ENCODE measurements at places on chromosomes 2 and 18. TPM values are rescaled to one million over a fixed set of nuclear protein-coding genes. Genes with fewer than 3 reads are reported as not detected.

- DNase-seq: no peak
Observed at GRCh38 chr2:160309585-160309984, 109.5 kb upstream of the ITGB6 start.

DNA sequence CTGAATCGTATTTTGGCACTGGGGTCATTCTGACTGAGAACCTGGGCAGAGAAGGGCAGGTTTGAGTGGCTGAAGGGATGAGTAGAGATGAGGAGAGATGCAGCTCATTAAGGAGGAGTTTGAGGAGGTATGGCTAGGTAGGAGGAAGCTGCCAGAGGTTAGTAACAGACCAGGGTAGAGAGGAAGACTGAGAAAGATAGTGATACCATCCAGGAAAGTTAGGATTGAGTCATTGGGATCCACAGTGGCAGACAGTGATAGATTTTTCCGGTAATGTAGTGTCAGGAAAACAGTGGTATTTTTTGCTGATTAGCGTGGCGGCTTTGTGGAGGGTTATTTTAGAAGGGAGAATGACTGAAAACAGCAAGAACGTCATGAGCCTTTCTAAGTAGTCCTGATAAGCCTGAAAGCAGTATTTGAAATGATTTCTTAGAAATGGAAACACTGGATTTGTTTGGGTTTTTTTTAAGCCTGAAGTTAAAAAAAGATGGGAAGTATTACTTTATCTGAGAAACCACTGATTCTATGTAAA lies 65.6 kb upstream of the STON1 start:
- no peak for DNase-seq

- no peak for DNase-seq
Observed at GRCh38 chr2:7703048-7703447, 785.8 kb downstream of the RNF144A start.

The CCDC88A gene
- total RNA-seq: 18.7 TPM

DNA sequence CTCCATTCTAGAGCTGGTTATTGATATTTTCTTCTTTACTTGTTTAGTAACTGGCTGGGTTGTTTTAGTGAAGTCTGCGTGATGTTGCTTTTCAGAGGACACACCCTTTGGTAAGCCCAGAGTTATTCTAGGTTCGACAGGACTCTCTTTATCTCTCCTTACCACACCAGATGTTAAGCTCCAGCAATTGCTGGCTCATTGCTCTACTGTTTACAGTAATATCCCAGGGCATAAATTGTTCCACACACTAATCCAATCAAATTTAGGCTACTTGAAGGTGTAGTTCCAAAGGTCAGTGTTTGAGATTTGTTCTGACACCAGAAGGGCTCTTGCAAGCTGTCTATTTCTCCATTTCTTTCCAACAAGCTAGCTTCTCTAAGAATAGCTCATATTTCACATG lies 506.6 kb downstream of the NR4A2 start:
- peak; percentile 55 for DNase-seq

The CELF4 gene
- total RNA-seq: not detected

DNA sequence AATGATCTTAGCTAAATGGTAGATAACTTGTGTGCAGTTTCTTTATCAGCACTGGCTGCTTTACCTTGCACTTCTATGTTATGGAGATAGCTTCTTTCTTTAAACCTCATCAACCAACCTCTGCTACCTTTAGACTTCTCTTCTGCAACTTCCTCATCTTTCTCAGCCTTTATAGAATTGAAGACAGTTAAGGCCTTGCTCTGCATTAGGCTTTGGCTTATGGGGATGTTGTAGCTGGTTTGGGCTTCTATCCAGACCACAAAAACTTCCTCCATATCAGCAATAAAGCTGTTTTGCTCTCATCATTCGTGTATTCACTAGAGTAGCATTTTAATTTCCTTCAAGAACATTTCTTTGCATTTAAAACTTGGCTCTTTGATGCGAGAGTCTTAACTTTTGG lies 123.7 kb downstream of the PIK3C3 start:
- no peak for DNase-seq

The CLK1 gene
- 21.1 TPM for total RNA-seq

DNA sequence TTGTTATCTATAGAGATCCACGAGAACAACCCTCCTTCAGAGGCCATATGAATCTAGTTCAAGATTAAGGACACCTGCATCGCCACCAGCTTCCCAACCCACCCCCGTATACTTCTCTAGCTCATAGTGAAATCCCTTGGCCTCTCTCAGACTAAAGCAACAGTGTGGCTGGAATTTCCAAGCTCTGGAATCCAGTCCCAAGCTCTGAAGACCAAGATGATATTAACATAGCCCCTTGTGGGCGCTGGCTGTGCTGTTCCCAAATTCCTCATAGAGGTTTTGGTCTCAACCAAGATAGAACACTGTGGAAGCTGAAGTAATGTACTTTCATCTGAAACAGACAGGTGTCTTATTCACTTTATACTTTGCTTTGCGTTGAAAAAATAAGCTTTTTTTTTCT lies 139.6 kb downstream of the MAP2 start:
- no peak for DNase-seq

The DQX1 gene
- not detected for total RNA-seq

DNA sequence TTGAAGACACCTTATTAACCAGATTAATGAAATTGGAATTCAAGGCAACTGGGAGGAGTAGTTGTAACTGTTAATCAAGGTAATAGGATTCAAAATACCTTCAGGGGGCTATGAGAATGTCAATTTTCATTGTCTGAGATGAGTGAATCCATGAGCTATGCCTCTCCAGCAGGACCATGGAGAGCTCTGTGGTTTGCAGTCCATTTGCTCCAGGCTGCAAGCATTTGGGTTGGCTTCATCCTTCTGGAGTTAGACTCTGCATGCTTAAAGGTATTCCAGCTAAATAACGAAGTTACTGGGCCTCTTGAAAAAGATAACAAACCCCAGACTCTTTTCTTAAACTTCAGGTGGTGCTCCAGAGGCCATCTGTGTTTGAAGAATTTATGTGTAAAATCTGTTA lies 207.1 kb upstream of the SLC8A1 start:
- no peak for DNase-seq

GRCh38 chr2:66571918-66572317 lies 137.0 kb downstream of the MEIS1 start:
- DNase-seq: no peak

The REG3G gene
- total RNA-seq: not detected

The SLC19A3 gene
- 0.51 TPM for total RNA-seq

- DNase-seq: no peak
Observed at GRCh38 chr2:82667491-82667890, 1791.6 kb downstream of the SUCLG1 start.

DNA sequence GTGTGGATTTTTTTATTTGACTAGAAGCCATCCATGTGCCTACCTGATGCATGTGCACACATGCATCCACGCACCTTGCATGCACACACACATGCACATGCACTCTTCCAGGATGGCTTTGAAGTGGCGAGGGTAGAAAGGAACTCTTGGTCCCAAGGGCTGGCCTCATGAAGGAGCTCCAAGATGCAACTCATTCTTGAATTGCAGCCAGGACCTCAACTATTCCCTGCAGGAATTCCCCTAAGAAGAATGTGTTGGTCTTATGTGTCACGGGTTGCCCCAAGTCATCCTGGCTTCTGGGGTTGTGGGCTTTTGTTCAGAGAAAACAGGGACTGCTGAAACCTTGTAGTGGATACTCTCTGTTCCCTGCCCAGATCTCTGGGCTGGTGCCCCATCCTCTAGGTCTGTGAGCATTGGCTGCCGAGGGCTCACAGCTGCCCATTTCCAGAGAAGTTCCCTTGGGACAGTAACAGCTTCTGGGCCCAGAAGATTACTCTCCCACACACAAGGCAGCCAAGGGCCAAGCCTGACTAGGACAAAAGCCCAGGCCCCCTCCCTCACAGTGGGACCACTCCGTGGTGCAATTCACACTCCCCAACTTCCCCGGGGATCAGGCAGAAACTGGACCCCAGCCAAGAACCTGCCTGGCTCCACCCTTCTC lies 137.6 kb downstream of the COPS8 start:
- peak; percentile 92 for DNase-seq

GRCh38 chr2:74658516-74658915 lies 4.5 kb downstream of the SEMA4F start:
- no peak for DNase-seq

DNA sequence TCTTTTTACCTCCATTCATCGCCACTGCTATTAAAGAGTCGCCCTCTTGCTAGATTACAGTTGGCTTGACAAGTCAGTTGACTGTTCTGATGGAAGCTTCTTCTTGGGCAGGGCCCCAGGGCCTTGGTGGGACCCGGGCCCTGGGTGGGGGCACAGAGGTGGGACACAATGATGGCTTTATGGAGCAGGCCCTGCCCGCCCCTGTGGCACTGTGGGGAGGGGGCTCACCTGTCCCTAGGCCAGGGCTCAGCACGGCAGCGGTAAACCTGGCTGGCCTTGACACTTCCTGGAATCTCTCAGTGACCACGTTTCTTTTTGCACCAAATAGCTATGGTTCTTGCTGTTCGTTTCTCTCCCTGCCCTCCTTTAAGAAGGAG lies 4.9 kb upstream of the HS6ST1 start:
- no peak for DNase-seq

- no peak for DNase-seq
Observed at GRCh38 chr2:8457699-8458502, 224.0 kb upstream of the ID2 start.

DNA sequence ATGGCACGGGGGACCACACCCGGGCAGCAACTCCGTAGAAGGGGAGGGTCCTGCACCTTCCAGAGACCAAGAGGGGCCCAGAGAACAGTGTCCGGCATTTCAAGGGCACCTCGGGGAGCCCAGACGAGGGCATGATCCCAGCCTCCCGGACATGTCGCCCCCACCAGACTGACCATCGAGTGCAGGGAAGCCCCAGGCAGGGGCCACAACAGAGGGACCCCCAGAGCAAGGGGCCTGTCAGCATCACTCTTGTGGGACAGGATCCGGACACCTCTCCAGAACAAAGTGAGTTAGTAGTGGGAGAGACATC lies 50.4 kb upstream of the CTDP1 start:
- DNase-seq: no peak

The UCN gene
- 0.53 TPM for total RNA-seq

The TRIM43 gene
- total RNA-seq: not detected

GRCh38 chr2:39608686-39609441 lies 56.9 kb upstream of the TMEM178A start:
- no peak for DNase-seq

- no peak for DNase-seq
Observed at GRCh38 chr2:64996871-64997307, 7.7 kb downstream of the SLC1A4 start.

- no peak for DNase-seq
Observed at GRCh38 chr2:36562240-36562639, 35.7 kb downstream of the FEZ2 start.

- DNase-seq: no peak
Observed at GRCh38 chr2:202592566-202592965, 42.2 kb upstream of the FAM117B start.

DNA sequence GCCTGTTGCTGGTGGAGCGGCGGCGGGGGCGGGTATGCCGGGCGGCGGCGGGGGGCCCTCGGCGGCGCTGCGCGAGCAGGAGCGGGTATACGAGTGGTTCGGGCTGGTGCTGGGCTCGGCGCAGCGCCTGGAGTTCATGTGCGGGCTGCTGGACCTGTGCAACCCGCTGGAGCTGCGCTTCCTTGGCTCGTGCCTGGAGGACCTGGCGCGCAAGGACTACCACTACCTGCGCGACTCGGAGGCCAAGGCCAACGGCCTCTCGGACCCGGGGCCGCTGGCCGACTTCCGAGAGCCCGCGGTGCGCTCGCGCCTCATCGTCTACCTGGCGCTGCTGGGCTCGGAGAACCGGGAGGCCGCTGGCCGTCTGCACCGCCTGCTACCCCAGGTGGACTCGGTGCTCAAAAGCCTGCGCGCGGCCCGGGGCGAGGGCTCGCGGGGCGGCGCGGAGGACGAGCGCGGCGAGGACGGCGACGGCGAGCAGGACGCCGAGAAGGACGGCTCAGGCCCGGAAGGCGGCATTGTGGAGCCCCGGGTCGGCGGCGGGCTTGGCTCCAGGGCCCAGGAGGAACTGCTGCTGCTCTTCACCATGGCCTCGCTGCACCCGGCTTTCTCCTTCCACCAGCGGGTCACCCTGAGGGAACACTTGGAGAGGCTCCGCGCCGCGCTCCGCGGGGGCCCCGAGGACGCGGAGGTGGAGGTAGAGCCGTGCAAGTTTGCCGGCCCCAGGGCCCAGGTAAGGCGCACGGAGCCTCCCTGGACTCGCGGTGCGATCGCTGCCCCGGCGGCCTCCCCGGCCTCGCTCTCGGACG lies 1.0 kb downstream of the ZCCHC2 start:
- peak; percentile 51 for DNase-seq

GRCh38 chr18:42925036-42925435 lies 190.4 kb downstream of the RIT2 start:
- DNase-seq: no peak

DNA sequence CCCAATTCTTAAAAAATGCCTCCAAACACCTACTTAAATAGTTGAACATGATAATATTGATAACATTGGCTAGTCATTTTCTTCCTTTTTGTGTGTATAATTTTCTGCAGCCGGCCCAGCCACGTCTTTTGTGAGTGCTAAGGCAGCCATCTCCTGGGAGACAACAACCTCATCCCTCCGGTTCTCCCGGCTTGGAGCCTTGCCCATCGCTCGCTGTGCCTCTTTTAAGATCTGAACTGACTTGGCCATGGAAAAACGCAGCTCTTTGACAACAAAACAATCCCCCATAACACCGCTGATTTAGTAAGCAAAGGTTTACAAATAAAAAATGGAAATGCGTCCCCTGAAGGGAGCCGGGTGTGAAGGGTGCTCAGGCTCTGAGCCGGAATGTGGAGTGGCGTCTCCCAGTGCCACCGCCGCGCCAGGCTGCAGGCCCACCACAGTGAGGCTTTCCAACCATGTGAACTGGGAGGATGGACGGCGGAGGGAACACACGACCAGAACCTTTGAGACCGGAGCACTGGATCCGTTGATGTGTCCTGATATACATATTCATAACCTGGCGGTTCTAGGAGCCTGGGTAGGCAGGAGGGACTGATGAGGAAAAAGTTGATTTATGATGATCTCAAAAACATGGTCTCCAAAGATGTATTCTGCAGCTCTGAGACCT lies 87.4 kb downstream of the SMIM21 start:
- DNase-seq: no peak
